Peyer's patch (tissue), 4 donors: ENCODE measurements at places on chromosomes 1 and 21. TPM values are rescaled to one million over a fixed set of nuclear protein-coding genes. Genes with fewer than 3 reads are reported as not detected.

DNA sequence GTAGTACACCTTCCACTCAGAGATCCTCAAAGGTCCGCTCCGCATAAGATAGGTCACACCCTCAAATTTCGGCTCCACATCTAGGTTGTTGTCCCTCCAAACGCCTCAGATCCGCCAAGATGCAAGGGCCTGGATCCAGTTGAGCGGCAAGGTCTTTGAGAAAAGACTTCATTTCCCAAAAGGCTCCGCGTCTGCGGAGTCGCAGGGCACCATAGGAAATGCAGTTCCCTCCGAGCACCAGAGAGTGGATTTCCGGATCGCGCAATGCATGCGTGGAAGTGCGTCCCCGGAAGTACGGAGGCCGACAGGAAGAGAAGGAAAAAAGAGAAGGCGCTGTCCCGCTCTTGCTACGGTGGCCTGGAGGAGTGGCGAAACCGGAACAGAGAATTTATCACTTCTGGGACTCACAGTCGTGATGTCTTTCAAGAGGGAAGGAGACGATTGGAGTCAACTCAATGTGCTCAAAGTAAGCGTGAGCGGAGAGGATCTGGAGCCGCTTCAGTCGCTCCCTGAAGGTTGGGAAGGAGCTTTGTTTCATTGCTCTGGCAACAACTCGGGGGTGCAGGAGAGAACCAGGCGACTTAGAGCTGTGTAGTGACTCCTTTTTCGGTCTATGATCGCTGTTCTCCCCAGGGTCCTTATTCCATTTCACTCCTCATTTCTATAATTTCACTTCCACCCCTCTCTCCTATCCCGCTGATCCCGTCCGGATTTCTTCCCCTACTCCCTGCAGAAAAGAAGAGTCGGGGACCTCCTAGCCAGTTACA, at the start of the genes LYSMD1 and SCNM1:
TSS of gene LYSMD1 (minus strand) at position 165 of the 767 bp plus-strand sequence. CDS start 644 bp downstream, outside the sequence.
TSS of gene SCNM1 (plus strand) at position 407 of the 767 bp plus-strand sequence. CDS start at position 416, 9 bp downstream.
- H3K27me3 ChIP-seq = no peaks in the 10 kb centered on the region
- H3K4me1 ChIP-seq = peaks cover 9% of the 10 kb centered on the region
- no peaks in the 10 kb centered on the region for H3K36me3 ChIP-seq
- peak within 1 kb of the TSS; percentile 78 for H3K4me3 ChIP-seq
- peak; percentile 99 for DNase-seq

GRCh38 chr1:41637367-41637766, 152.9 kb upstream of the EDN2 start:
- H3K27ac ChIP-seq = no peak overlapping the region
- no peak overlapping the region for H3K4me3 ChIP-seq
- no peak for DNase-seq
- H3K4me1 ChIP-seq = no peaks in the 10 kb centered on the region
- H3K36me3 ChIP-seq = no peaks in the 10 kb centered on the region

DNA sequence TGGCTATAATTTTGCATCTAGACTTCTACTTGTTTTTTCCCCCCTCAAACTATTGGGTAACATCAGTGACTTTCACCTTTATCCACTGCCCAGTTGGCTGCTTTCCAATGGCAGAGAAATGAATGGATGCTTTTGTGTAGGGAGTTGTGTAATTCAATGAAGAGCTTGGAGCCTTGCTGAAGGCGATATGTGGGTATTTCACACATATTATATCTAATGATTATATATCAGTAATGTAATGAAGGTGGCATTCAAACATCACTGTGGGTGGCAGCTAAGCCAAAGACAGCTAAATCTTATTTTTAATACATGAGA, 81.2 kb downstream of the TGFB2 start:
- H3K36me3 ChIP-seq = no peaks in the 10 kb centered on the region
- no peak overlapping the region for H3K4me3 ChIP-seq
- H3K4me1 ChIP-seq = no peaks in the 10 kb centered on the region
- no peak overlapping the region for H3K27ac ChIP-seq
- H3K27me3 ChIP-seq = no peaks in the 10 kb centered on the region
- DNase-seq = no peak

DNA sequence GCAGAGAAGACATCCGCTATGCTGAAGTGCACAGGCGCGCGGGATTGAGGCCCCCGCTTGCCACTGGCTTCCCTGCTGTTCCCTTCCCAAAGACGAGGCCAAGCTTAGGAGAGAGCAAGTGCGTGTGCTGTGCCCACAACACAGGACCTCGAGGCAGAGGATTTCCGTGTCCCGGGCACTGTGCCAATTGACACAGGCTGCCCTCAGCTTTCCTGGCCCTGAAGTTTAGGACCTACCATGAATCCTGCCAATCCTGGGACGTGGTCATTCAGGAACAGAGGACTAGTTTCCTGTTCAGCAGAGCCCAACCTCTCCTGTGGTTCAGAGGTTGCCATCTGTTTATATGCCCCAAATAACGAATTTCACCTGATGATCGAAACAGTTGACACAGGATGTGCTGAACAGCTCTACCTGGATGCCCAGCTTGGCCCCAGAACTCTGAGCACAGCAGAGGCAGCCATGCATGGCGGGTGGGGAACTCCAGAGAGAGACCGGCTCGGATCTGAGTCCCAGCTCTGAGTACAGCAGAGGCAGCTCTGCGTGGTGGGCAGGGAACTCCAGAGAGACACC, 22.0 kb downstream of the SLC37A1 start:
- H3K4me1 ChIP-seq = peaks cover 6% of the 10 kb centered on the region
- peak; percentile 64 for DNase-seq
- H3K27ac ChIP-seq = peak overlapping the region; percentile 25
- no peaks in the 10 kb centered on the region for H3K27me3 ChIP-seq
- H3K36me3 ChIP-seq = no peaks in the 10 kb centered on the region
- no peak overlapping the region for H3K4me3 ChIP-seq

DNA sequence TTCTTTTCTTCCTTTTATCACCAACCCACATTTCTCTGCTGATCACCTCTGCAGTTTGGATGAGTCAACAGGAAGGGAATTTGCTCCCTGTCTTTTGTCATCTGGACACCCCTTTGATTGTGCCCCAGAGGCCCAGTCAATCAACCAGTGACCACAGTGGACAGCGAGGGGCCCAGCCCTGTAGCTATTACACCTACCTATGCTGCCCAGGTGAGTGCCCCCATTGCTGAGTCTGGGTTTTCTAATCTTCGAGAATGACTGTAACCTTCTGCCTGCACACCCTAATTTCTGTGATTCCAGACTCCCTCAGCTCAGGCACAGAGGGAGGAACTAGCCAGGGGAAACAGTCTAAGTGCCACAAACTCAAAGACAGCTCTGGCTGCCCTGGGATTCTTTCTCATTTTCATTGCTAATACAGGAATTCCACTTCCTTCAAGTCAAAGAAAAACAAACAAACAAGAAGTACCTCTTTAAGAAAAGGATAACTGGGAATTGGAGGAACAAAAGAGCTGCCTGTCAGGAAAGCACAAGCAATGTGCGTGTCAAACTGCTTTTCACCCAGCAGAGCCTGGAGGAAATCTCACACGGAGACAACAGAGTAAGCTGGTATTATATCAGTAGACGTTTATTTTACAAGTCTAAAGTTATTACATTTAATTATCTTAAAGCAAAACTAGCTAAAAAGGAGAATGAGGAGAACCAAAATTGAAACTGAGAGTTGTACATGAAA, 311.1 kb downstream of the AJAP1 start:
- no peak for DNase-seq
- no peak overlapping the region for H3K4me3 ChIP-seq
- no peaks in the 10 kb centered on the region for H3K36me3 ChIP-seq
- H3K27ac ChIP-seq = no peak overlapping the region
- no peaks in the 10 kb centered on the region for H3K4me1 ChIP-seq
- no peaks in the 10 kb centered on the region for H3K27me3 ChIP-seq

The S100A9 gene
- 6.8 TPM for total RNA-seq

GRCh38 chr1:154463512-154463990, 38.5 kb upstream of the TDRD10 start:
- H3K27ac ChIP-seq = peak overlapping the region; percentile 16
- no peaks in the 10 kb centered on the region for H3K36me3 ChIP-seq
- H3K4me3 ChIP-seq = no peak overlapping the region
- no peaks in the 10 kb centered on the region for H3K27me3 ChIP-seq
- H3K4me1 ChIP-seq = no peaks in the 10 kb centered on the region
- DNase-seq = no peak

DNA sequence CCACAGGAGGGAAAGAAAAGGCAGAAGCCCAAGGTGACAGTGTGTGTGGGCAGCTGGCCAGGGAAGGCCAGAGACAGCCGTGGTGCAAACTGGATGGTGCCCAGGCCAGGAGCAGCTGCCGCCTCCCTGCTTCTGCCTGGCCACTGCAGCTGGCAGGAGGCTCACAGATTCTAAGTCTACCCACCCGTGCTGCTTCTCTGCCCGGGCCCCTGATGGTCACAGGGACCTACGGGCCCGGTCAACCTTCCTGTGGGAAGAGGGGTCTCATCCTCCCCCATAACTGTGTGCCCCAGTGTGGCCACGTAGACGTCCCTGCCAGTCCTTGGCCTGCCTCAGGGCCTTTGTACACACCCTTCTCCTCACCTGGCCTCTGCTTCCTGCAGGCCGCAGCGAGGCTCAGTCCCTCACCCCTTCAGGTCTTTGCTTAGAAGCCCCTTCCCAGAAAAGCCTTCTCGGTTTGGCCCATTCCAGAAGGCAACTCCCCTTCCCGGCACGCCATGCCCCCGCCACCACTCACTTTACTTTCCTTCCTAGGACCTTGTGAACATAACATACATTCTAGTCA, 192.6 kb upstream of the AJAP1 start:
- no peaks in the 10 kb centered on the region for H3K4me1 ChIP-seq
- no peaks in the 10 kb centered on the region for H3K36me3 ChIP-seq
- H3K27ac ChIP-seq = no peak overlapping the region
- no peak for DNase-seq
- H3K4me3 ChIP-seq = no peak overlapping the region
- no peaks in the 10 kb centered on the region for H3K27me3 ChIP-seq

- peak overlapping the region; percentile 17 for H3K27ac ChIP-seq
- no peaks in the 10 kb centered on the region for H3K27me3 ChIP-seq
- DNase-seq = no peak
These were observed 31.4 kb downstream of the SLC30A7 start for GRCh38 chr1:100927276-100927675.

- no peak for DNase-seq
- no peak overlapping the region for H3K4me3 ChIP-seq
- H3K36me3 ChIP-seq = peaks cover 8% of the 10 kb centered on the region
- H3K27me3 ChIP-seq = no peaks in the 10 kb centered on the region
- no peak overlapping the region for H3K27ac ChIP-seq
These were observed 20.8 kb upstream of the EPB41 start for GRCh38 chr1:28893403-28894102.

GRCh38 chr1:244011786-244012185, 39.3 kb upstream of the ZBTB18 start:
- no peaks in the 10 kb centered on the region for H3K4me1 ChIP-seq
- no peak for DNase-seq
- no peaks in the 10 kb centered on the region for H3K27me3 ChIP-seq
- no peaks in the 10 kb centered on the region for H3K36me3 ChIP-seq
- no peak overlapping the region for H3K4me3 ChIP-seq

GRCh38 chr1:15386164-15386749, 23.4 kb upstream of the EFHD2 start:
- H3K4me3 ChIP-seq = no peak overlapping the region
- H3K36me3 ChIP-seq = no peaks in the 10 kb centered on the region
- no peak for DNase-seq
- H3K27me3 ChIP-seq = no peaks in the 10 kb centered on the region
- H3K4me1 ChIP-seq = peaks cover 9% of the 10 kb centered on the region

The C8A gene
- total RNA-seq = not detected

- H3K36me3 ChIP-seq = peaks cover 17% of the 10 kb centered on the region
- no peak for DNase-seq
- no peaks in the 10 kb centered on the region for H3K27me3 ChIP-seq
- no peak overlapping the region for H3K4me3 ChIP-seq
These were observed 242.8 kb downstream of the CRB1 start for GRCh38 chr1:197510691-197511378.

The PODN gene
- total RNA-seq = 7.0 TPM

The TNFRSF9 gene
- total RNA-seq = 1.7 TPM

DNA sequence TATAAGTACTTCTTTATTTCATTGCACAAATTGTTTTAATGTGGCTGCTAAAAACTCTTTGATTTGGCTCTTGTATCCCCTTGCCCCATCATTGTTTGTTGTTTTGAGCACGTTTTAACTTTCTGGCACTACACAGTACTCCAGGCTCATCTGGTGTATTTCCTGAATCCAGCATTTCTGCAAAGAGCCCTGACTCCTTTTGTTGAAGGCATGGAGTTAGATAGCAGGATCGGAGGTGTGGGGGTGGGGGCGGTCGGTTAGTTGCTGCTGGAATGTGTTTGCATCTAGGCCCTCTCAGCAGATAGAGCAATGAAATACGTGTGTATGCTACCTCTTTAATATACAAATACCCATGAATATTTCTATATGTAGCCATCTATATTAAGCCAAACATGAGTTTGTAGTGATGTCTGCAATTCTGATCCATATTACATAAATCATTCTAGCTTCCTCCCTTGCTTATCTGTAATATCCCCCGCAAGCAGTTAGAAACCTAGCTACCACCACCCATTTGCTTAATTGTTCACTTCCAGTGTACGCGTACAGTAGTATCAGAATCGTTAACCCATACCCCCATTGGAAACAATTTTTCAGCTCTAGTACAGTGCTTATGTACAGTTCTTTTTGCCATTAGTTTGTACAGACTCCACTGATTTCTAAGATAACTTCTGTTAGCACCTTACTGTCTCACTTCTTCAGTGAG, 106.0 kb downstream of the NOS1AP start:
- H3K27me3 ChIP-seq = no peaks in the 10 kb centered on the region
- no peak overlapping the region for H3K27ac ChIP-seq
- no peak overlapping the region for H3K4me3 ChIP-seq
- DNase-seq = no peak
- no peaks in the 10 kb centered on the region for H3K4me1 ChIP-seq

The STRIP1 gene
- total RNA-seq = 83.5 TPM

DNA sequence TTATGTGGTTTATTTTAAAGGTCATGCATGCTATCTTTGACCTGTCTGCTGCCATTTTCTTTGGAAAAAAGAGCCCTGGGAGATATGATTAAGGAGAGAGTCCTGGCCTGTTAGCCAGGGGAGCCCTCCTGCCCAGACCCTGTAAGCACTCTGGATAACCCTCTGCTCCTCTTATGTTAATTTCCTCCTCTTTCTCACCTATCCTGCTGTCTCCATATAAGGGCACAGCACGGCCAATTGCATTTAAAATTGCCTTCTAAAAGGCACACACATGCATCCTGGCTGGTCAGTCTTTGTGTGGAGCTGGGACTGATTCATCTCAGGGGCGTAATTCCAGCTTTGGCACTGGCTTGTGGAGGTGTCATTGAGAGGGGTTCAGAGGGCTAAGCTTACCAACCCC, 158.9 kb downstream of the ST6GALNAC5 start:
- no peaks in the 10 kb centered on the region for H3K36me3 ChIP-seq
- no peak overlapping the region for H3K4me3 ChIP-seq
- no peaks in the 10 kb centered on the region for H3K27me3 ChIP-seq
- no peaks in the 10 kb centered on the region for H3K4me1 ChIP-seq
- DNase-seq = no peak

- no peaks in the 10 kb centered on the region for H3K4me1 ChIP-seq
- no peak for DNase-seq
- no peaks in the 10 kb centered on the region for H3K36me3 ChIP-seq
- H3K27me3 ChIP-seq = no peaks in the 10 kb centered on the region
These were observed 107.4 kb downstream of the PCBP3 start for GRCh38 chr21:45750936-45751335.

The HAO2 gene
- not detected for total RNA-seq

The CD2 gene
- total RNA-seq = 19.8 TPM

GRCh38 chr1:89697383-89697782, 64.5 kb downstream of the LRRC8C start:
- no peaks in the 10 kb centered on the region for H3K27me3 ChIP-seq
- H3K4me3 ChIP-seq = no peak overlapping the region
- DNase-seq = no peak
- peaks cover 4% of the 10 kb centered on the region for H3K4me1 ChIP-seq
- H3K36me3 ChIP-seq = no peaks in the 10 kb centered on the region

GRCh38 chr1:108653431-108654105, 7.3 kb downstream of the HENMT1 start:
- DNase-seq = no peak
- no peaks in the 10 kb centered on the region for H3K27me3 ChIP-seq
- no peak overlapping the region for H3K4me3 ChIP-seq
- no peaks in the 10 kb centered on the region for H3K36me3 ChIP-seq
